MG63 (cell line): ENCODE measurements at places on chromosomes 3 and 15. TPM values are rescaled to one million over a fixed set of nuclear protein-coding genes. Genes with fewer than 3 reads are reported as not detected.

Gene SLC12A1
- total RNA-seq = not detected in 2 replicates

DNA sequence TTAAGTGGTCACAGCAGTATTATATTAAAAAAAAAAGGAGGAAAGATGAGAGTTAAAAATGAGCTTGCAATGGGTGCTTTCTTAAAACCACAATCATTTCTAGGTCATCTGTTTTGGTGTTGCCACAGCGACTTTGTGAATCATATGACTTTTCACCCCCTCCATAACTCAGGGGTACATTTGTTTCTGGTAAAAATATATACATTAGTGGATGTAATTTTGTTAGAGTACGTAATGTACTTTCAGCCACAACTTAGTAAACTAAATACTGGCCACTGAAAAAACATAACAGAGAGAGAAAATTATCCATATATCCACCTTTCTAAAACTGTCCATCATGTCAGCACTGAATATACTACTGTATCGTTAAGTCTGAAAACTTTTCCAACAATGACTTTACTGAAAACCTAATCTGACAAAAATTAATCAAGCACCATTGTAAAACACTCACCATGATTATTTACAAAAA, 3.4 kb downstream of the ANKRD28 start:
- no peak for DNase-seq

DNA sequence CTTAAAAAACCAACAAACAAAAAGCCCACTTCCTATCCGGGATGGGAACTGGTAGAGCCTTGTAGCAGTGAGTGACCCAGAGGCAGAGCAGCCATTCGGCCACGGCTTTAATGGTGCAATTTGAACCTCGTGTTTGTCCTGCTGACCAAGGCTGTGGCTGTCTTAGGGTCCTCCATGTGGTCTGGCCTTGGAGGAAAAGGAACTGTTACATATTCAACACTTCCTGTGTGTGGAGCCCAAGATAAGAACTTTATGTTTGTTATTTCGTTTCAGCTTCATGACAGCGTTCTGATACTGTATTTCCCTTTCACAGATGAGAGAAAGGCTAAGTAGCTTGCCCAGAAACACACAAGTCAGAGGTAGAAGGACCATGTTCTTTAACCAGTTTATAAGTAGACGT, 269.8 kb downstream of the SV2B start:
- no peak for DNase-seq

DNA sequence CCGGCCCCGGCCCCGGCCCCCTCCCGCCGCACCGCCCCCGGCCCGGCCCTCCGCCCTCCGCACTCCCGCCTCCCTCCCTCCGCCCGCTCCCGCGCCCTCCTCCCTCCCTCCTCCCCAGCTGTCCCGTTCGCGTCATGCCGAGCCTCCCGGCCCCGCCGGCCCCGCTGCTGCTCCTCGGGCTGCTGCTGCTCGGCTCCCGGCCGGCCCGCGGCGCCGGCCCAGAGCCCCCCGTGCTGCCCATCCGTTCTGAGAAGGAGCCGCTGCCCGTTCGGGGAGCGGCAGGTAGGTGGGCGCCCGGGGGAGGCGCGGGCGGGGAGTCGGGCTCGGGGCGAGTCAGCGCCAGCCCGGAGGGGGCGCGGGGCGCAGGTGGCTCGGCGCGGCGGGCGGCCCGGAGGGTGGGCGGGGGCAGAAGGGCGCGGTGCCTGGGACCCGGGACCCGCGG, 352 bp downstream of the CHRD start:
- peak; percentile 69 for DNase-seq

DNA sequence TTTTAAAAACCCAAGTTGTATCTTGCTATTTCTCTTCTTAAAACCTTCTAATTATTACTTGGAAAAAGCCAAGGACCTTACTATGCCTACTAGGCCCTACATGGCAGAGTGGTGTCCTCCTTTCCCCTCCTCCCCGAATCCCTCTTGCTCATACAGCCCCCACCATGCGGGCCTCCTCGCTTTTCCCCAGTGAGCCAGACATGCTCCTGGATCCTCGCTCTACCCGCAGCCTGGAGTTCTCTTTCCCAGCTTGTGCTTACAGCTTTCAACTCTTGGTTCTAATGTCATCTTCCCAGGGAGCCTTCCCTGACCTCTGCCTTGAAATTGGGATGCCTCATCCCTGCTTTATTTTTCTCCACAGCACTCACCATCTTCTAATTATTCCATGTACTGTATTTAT, 111.8 kb upstream of the TLE3 start:
- DNase-seq = no peak
